ENCODE measurements at places on chromosomes 1 and 21.

DNA sequence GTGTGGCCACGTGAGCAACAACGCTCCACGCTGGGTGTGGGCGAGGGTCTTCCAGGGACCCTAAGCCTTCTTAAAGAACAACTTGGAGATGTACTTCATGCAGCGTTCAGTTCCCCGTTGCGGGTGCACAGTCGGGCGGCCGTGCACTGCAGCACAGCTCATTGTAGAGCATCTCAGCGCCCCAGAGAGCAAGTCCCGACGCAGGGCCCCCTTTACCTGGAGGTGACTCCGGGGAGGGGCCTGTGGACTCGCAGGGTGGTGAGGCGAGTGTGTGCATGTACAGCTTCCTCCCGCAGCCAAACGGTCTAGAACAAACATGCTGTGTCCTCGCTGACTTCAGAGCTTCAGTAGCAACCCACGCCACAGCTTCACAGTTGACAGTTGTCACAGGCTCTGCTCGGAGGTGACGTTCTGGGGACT is 19.5 kb downstream of the RRP1 start:
- DNase-seq = no peak

DNA sequence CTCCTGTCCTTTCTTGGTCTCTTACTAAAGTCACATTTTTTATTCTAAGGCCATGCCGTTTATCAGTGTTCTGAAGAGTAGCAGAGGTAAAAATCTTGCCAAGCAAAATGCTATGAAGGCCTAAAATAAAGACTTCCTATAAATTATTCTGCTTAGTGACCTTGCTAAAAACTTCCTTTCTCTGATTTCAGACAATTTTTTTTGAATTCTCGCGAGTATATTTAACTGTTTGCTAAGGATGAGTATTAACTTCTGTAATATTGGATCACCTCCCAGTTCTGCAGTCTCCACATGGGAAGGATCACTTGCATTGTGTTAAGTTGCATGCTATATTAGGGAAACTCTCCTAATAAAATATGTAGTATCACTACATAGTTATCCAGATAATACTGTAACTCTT is 123.4 kb upstream of the SNX7 start:
- no peak for DNase-seq

- no peak for DNase-seq
Measured at GRCh38 chr1:75233302-75233929, 99.2 kb downstream of the LHX8 start.

DNA sequence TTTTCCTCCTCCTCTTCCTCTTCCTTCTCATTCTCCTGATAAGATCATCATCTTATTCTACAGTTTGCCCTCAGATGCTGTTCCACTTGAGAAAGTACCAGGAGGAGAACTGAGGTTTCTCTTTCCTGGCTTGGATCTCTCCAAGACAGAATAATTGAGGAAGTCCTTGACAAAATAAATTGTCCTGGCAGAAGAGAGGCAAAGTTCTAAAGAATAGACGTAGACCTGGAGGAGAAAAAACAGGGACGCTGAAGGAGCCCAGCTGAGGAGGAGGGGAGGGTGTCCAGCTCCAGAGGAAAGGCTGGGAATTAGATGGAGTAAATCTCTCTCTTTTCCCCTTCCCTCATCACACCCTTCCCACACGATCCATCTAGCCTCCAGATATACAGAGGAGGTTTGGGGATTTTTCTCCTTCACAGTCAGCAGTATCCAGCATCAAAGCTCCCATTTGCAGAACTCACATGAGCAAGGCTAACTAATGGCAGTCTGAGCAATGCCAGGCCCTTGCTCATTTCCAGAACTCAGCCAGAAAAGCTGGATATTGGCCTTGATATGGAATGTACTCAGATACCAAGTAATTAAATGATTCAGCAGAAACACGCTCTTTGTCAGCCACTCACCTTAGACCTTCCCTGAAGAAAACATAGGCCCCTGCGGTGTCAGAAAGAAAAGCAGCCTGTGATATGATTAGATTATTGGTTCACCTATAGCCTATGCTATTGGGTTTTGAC is 5.1 kb upstream of the GNG12 start:
- no peak for DNase-seq

- no peak for DNase-seq
Measured at GRCh38 chr1:174875306-174875705, 124.4 kb upstream of the CACYBP start.

DNA sequence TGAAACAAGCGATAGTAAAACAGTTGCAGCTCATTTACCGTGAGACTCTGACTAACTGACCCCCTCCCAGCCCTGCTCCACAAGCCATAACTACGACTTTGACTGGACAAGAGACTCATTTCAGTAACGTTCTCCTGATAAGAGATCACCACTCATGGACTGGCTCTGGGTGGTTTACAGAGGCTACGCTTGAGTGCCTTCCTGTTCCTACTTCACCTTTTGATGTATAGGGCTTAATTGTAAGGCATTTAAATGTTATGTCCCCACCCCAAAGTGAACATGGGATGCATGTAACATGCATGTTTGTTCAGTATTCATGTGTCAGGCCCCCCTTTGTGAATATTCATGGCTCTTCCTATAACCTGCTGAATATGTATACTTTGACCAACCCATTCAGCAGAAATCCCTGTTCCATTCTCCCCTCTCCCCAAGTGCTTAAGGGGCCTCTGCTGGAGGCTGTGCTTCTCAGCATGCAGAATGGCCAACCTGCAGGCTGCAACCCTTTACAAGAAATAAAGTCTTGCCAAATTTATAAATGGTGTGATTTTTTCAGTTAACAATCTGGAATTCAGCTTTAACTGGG is 50.7 kb upstream of the SPOCD1 start:
- no peak for DNase-seq

GRCh38 chr1:43206600-43207228 is 34.6 kb downstream of the CFAP57 start:
- no peak for DNase-seq

DNA sequence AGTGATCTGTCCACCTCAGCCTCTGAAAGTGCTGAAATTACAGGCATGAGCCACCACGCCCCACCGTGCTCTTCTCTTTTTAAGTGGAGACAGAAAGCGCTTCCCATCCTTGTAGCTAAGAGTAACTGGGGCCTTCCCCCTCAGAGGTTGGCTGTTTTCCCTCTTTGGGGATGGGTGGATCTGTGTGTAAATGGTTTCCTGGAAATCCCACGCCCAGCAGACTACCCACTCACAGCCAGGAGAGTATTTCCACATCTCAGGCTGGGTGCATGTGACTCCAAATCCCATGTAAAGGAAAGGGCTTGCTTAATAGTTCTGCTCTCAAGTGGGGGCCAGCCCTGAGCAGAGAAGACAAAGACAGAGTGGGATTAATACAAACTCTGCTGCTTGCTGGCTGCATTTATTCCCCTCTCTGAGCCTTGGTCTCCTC is 19.6 kb upstream of the TCEA3 start:
- no peak for DNase-seq

GRCh38 chr1:37845049-37845646 is 14.2 kb downstream of the MTF1 start:
- DNase-seq = no peak

GRCh38 chr1:7717748-7718368 is 53.2 kb upstream of the VAMP3 start:
- no peak for DNase-seq

DNA sequence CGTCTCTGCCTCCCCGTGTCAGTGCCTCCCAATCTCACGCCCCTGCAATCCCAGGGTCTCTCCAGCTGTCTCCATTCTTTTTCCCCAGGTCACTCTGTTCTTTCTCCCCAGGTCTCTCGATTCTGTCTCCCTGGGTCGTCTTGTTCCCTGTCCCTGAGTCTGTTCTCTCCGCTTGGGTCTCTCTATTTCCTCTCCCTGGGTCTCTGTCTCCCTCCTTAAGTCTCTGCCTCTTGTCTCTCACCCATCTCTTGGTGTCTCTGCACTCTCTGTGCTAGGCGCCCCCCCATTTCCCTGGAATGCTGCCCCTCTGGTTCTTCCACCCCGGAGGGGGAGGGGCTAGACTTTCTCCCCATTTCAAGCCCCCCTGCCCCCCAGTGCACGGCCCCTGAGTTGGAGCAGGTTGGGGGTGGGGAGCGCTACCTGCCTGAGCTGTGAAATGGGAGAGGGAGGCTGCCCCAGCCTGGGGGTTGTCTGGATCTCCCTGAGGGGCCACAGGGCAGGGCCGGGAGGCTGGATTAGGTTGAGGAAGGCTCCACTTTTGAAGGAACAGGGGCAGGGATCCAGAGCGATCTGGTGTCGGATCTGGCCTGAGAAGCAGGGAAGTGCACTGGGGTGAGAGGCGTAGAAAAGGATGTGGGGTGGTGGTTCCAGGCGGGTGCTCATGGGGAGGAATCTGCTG is 1.4 kb downstream of the PTPRF start:
- DNase-seq = no peak

DNA sequence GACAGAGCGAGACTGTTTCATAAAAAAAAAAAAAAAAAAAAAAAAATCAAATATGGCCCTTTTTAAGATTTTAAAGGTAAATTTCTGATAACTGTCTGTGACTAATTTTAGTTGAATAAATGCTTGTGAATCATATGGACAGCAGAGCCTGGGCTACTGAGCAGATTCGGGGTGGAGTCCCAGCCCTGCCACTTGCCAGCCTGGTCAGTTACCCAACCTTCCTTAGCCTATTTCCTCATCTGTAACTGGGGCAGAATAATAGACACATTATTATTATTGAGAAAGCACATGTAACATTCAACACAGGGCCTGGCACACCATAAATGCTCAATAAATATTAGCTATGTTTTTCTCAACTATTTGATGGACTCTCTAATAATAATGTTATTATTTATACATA is 11.2 kb upstream of the H3-3A start:
- DNase-seq = no peak

DNA sequence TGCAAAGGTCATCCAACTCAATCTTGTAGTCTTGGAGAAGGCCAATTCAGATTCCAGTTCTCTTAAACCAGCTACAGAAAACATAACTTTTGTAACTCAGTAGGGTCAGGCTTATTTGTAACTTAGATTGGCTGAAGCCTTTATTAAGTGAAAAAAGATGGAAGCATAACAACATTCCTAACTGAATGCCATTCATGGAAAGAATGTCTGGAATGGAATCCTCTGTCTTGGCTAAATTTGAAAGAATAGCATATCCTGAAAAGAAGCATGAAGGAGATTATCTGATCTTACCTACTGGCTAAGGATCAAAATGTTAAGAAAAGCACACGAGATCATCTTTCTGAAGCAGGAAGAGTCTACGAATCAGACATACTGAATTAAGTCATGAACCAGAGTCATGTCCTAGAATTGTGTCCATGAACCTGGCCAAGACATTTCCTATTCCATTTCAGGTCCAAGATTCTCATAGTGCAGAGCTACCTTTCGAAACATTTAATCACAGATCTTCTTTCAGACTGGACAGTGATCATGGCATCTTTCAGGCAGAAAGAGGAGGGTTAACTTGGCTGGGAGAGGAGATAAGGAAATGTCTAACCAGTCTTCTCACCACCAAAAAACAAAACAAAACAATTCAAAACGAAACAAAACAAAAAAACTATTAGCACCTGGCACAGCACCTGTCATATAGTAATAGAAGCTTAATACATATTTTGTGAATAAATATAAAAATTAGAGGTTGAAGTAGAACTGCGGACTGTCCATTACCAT is 75.6 kb downstream of the XCL2 start:
- no peak for DNase-seq

Data from activated CD4-positive, alpha-beta T cell treated with anti-CD3 and anti-CD28 coated beads, Interleukin-2, amount 50 U/mL, for 48 hours (primary cell).